AG04449 (cell line): ENCODE measurements at places on chromosomes 11 and 22.

DNA sequence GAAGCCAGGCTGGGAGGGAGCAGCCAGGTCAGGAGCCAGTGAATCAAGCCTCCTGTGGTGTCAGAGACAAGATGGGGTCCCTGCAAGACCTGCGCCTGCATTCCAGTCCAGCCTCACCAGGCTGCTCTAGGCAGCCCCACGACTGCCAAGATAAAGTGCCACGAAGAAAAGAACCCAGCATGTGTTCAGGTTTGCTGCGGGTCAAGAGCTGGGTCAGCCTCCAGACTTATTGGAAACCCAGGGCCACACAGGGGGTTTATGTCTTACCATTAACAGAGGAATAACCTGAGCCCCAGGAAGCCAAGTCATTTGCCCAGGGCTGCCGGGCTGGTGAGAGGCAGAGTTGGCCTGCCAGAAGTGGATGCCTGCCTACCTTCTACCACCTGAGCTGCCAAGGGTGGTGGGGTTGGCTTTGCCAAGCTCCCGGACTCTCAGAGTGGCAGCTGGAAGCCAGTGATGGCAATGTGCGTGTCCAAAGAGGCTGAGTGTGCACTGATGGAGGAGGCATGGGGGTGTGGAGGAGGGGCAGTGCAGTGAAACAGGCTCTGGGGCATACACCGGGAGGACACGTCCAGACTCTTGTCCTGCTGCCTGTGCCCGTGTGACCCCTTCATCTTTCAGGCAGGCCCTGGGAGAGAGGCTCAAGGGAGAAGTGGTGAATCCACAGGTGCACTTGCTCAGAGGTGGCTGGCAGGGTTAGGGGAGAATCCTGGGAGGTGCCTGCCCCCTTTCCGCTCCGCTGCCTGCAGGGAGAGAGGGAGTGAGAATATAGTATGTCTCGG lies 1.7 kb downstream of the RASD2 start:
- no peak for DNase-seq

- peak; percentile 28 for DNase-seq
Measured at GRCh38 chr11:120539667-120540369, 28.3 kb downstream of the GRIK4 start.

DNA sequence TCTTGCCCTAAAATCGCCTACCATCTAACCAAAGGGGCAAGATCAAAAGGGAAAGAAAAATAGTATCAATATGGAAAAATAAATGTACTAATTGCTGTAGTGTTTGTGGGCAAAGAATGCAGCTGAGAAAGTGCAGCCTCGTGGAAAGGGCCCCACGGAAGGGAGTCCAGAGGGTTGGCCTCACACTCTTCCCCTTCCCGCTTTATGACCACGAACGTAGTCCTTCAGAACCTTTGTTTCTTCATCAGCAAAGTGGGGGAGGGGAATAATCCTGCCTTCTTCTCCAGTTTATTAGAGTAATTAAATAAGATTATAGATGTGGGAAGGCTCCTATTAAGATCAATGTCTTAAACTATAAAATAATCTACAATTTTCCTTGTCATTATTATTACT lies 41.0 kb downstream of the FLI1 start:
- no peak for DNase-seq

DNA sequence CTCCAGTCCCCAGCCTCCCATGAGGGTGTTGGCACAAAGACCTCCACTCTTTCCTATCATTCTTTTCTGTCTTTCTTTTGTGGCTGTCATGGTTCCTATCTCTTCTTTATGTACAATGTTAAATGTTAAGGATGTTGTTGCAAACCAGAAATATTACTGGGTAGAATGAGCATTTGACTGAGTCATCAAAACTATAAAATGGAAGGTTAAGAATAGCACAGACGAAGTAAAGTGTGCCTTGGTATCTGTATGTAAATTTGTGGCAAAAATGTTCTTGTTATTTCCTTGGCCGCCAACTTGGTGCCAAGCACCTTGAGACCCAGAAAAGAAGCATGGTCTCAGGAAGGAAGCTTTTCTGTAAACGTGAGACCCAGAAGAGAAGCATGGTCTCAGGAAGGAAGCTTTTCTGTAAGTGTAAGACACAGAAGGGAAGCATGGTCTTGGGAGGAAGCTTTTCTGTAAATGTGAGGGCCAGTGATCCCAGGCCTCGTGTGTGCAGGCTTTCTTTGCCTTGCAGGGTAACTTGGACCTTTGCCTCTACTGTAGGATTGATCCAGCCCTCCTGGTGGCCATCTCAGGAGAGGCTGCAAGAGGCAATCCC lies 6.7 kb upstream of the PKP3 start:
- no peak for DNase-seq

DNA sequence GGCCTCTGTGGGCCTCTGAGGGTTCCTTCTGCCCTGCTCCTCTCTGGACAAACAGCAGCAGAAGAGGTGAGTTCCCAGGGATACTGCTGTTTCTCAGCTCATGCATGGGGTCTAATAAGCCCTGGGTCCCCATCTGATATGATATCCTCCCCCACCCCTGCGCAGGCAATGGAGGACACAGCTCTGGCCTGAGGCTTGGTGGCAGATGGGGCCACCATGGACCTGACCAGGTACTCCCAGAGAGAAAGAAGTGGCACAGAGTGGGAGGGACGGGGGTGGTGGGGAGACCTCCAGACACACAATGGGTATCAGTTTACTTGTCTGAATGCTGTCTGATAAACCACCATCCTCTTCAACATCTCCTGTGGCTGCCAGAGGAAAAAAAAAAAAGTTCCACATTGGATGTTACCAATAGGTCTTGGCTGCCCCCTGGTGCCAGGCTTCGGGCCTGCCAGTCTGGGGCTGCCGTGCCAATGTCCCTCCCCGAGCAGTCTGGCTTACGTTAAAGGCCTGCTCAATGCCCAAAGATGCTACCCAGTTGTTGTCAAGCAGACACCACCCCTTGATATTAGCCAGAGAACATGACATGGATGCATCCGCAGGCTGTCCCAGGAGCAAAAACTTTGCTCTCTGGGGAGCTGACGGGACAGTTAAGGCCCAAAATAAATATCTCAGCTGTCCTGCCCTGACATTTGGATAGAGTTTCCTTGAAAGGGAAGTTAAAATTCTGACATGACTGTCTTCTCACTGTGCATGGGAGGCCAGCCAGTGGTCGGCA lies 27.9 kb upstream of the ABCC8 start:
- DNase-seq, result no peak

DNA sequence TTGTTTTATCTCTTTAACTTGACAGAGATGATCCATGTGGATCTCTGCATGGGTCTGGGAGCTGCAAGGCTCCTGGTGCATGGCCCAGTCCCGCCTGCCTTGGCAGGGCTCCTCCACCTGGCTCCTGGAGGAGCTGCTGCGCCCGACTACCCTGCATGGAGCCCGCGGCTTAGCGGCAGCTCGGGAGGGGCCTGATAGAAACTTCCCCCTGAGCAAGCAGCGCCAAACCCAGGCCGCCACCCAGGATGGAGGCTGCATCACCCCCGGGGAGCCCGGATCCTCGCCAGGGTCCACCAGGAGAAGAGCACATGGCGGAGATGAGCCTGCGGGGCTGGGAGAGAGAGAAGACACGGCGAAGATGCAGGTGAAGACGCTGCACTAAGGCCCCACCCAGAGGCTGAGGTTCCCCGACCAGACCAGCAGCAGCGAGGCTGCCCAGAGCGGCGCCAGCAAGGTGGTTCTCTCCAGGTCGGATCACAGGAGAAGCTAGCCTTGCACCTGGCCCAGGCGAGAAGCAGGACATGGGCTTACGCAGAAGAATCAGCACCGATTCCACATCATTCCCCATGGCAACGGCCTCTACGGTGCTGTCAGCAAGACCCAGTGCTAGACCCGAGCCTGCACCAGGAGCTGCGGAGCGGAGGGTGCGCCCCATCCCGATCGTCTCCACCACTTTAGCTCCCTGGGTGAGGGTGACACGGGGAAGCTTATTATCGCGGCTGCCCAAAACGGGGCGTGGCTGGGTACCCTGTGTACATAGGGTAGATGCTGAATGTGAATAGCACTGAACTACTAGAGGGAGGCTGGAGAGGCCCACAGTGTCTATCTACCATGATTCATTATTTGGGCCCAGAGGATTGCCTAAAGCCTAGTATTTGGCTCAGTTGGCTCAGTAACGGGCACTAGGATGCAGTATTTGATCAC lies 41.3 kb upstream of the VPREB1 start:
- DNase-seq, result no peak

DNA sequence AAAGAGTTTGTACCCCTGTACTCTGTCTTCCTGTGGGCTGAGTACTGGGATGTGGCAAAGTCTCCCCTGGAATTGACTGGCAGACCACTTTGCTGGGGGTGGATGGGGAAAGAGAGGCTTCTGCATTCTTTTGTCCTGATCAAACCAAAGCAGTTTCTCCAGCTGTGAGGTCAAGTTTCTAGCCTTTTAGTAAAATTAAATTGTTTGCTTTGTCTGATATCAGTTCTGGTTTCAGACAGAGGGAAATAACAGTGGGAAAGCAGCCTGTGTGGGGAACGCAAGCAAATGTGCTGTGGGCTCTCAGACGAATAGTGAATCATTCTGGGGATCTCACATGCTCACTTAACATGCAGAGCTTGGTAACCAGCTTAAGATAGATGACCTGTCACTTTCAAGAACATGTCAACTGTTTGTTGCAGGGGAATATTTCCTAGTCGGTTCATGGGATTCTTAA lies 151.6 kb downstream of the FAT3 start:
- DNase-seq, result peak; percentile 41
